ENCODE measurements at places on chromosomes 12 and 14.

DNA sequence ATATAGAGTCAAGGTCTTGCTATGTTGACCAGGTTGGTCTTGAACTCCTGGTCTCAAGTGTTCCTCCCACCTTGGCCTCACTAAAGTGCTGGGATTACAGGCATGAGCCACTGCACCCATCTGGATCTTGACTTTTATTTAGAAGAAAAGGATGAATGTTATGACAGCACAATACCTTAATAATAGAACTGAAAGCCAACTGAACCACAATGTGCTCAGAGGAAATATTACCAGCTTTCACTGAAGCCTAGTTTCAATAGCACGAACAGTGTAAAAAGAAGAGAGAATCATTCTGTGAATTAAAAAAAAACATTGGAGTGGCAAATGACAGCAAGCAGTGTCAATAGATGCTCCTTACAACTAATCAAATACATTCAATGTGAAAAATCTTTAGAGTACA lies 239.2 kb upstream of the RMST start:
- DNase-seq, result no peak

DNA sequence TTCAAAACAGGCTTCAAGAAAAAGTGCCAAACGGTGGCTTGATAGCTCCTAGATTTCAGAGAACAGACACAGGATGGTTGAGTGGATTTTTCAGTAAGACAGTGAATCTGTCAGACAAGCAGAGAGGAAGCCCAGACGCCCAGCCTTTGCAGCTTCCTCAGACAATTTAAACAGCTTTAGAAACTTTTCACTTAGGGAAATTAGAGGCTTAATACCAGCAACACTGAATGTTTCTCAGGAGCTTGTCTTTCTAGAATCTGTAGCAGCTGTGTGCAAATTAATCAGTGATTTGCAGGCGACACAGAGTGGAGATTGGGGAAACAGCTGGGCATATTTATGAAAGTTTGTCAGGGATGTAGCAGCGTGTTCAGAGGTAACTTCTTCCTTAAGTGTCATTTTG lies 362.1 kb downstream of the GALC start:
- no peak for DNase-seq

GRCh38 chr12:67241482-67241881 lies 27.7 kb upstream of the CAND1 start:
- no peak for DNase-seq

DNA sequence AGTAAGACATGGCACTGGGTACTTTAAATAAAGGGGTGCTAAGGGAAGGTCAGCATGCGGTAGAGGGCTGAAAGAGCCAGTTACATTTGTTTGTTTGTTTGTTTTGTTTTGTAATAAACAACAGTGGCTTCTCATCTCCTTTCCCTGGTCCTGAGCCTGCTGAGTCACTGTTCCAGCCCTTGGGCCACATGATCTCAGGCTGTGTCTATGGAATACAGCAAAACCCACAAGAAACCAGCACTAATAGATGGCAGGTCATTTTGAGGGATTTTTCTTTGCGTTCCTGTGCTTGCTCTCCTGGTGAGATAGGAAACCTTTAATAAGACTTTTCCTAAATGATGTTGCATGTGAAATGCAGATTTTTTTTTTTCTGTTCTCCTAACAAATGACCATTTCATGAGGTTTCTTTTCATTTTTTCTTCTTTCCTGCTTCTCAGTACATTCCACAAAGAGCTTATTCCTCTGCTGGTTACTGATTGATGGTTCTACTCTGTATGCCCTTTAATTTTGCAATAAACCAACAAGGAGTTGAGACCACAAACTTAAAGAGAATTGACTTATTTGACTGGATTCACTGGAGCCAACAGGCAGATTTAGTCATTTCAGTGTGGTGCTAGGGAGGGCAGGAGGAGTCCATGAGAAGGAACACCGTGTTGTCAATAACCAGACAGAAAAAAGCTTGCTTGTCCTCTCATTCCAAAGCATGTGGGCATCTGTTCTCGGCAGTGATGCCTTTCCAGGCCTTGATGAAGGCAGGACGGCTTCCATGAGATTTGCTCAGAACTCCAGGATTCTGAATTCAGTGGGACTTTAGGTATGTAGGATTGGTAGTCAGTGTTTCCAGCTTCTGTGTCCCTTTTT lies 459.2 kb downstream of the RAD51B start:
- DNase-seq, result no peak

GRCh38 chr12:6193853-6194815 lies 6.1 kb upstream of the CD9 start:
- DNase-seq, result no peak

All from activated naive CD4-positive, alpha-beta T cell (primary cell).